HepG2 (cell line): ENCODE measurements at places on chromosomes 16 and 17. TPM values are rescaled to one million over a fixed set of nuclear protein-coding genes. Genes with fewer than 3 reads are reported as not detected.

DNA sequence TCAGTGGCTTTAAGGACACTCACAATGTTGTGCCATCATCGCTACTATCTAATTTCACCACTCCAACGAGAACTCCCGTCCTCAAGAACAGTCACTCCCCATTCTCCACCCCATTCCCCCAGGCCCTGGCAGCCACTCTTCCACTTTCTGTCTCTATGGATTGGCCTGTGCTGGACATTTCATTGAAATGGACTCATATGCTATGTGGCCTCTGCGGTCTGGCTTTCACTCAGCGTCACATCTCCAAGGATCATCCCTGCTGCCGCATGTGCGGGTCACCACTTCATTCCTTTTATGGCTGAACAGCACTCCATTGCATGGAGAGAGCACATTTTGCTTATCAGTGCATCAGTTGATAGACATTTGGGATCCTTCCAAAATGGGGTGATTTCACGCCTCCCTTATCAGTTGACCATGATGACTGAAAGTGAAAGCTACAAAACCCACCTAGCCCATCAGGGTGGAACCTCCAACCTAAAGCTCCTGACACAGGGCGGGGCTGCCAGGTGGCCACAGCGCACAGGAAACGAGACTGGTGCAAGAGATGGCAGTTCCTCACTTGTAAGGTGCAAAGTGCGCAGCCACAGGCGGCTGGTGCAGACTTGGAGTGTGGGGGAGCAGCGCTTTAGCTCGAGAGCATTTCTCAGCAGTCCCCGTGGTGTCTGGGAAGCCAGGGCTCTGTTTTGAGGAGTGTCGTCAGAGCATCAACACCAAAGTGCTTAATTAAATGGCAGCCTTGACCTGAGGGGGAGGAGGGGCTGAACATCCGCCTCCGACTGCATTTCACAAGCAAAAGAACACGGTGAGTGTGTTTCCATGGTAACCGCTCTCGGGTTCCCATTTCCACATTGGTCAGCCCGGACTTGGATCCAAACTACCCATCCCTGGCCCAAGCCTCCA is 23.8 kb downstream of the COTL1 start:
- DNase-seq = peak; percentile 36

Gene HSF5
- polyA plus RNA-seq = not detected in 2 replicates

Gene MMP2
- 1.3 TPM in 2 replicates for polyA plus RNA-seq

Gene ARL4D
- polyA plus RNA-seq = 25.9 and 40.6 TPM in 2 replicates

GRCh38 chr16:54986409-54986808 is 55.7 kb downstream of the IRX5 start:
- DNase-seq = no peak
